ENCODE measurements at places on chromosomes 7 and 10. TPM values are rescaled to one million over a fixed set of nuclear protein-coding genes. Genes with fewer than 3 reads are reported as not detected.

The OSBPL3 gene
- total RNA-seq: 11.0 TPM

The PSPH gene
- total RNA-seq: 11.5 TPM

The WDFY4 gene
- total RNA-seq: 8.6 TPM

The ESYT2 gene
- total RNA-seq: 103 TPM

The SLC26A5 gene
- 0.71 TPM for total RNA-seq

The CTTNBP2 gene
- 21.5 TPM for total RNA-seq

The DNAJB12 gene
- total RNA-seq: 50.0 TPM

The ATOH7 gene
- 0.22 TPM for total RNA-seq

The ZNF365 gene
- 0.18 TPM for total RNA-seq

DNA sequence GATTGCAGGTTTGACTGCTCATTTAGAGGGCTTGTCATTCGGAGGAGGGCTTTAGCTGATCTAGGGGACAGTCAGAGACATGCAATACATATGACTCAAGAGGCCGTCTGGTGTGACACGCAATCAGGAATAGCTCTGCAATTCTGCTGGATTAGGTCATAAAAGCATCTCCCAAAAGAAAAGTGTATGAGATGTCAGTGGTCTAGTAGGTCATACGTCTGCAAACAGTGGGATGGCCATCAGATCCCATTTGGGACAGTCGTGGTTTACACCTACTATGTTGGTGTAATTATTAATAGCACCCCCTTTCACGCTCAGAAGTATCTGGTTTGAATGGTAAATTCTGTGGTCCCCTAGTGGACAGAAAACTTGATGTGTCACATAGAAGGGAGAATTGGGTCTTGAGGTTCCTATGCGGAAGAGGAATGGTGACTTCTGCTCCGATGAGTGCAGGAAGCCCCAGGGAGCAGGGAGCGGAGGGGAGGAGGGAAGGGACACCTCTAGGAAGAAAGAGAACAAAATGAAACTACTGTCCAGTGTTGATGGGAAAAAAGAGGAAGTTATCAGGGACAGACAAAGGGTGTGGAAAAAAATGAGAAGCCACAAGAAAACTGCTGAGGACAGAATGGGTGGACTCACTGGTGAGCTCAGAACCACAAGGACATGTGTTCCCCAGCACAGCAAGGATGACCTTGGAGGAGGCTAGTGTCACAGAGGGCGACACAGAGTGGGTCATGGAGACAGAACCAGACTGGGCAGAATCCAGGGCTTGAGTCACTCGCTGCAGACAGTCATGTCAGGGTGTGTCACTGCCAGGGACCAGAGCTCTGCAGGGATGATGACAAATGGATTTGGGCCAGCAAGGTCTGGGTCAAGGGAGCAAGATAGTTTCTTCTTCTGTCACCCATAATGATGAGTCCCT is 59.9 kb downstream of the MAP3K8 start:
- DNase-seq: no peak

DNA sequence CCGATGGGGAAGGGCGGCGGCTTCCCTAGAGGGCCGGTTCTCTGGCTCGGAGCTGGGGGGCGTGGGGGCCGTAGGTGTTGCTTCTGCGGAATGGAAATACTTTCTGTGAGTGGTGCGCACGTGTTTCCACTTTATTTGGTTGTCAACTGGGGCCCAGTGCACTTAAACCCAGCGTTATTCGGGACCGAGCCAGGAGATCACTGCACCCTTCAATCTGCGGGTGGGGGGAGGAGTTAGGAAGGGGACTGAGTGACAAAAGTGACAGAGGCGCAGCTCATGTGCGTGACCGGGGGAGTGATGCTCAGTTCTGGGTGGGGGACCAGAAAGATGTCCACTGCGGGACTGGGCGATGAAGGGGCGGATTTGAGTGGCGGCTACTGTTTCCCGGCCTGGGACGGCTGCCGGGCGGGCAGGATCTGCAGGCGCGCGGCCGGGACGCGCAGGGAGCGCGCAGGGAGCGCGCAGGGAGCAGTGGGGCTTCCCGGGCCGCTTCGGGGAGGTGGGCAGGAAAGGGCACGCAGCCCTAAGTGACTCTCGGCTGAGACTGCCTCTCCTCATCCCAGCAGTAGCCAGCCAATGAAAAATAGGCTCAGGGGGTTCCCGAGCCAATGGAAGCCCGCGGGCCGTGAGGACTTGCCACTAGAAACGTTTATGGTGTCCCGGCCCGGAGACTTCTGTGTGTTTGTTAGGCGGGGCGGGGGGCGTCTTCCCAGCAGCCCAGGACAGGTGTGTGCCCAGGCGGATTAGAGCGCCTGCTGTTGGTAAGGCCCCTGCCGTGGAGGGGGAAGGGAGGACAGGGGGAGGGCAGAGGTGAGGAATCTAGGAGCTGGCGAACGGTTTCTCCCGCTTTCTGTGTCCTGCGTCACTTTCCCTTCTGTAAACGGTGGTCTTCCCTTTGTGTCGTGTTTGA is 54.3 kb upstream of the KDM7A start:
- DNase-seq: no peak

DNA sequence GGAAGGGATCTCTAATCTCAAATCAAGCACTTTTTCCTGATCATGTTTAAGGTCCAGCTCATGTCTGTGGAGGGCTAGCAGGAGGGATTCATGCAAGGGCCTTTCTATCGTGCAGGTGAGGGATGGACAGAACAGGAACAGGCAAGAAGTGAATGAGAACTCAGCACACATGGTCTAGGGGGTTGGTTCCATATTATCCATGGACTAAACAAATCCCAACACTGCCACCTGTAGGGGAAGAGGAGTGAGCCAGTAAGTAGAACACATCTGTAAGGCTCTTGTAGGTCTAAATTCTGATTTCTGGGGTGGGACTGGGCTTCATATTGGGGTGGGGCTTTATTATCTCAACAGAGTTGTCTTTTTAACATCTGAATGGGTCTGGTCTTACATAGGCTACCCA is 138.0 kb upstream of the TARP start:
- DNase-seq: no peak

GRCh38 chr7:49564379-49564714 is 209.1 kb upstream of the VWC2 start:
- no peak for DNase-seq

- DNase-seq: no peak
Measured at GRCh38 chr10:48199580-48200377, 74.7 kb downstream of the FRMPD2 start.

- DNase-seq: no peak
Measured at GRCh38 chr10:85859859-85860258, 506.7 kb downstream of the GRID1 start.

DNA sequence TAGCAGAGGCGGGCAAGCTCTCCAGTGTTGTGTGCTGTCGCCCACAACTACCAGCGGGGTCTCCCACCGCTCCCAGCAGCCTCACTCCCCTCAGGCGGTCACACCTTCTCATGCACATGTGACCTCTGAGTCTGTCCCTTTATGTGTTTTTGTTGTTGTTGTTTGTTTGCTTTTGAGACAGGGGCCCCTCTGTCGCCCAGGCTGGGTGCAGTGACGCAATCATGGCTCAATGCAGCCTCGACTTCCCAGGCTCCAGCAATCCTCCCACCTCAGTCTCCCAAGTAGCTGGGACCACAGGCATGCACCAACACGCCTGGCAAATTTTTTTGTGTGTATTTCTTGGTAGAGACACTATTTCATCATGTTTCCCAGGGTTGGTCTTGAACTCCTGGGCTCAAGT is 1.5 kb downstream of the CPSF4 start:
- DNase-seq: no peak

- DNase-seq: no peak
Measured at GRCh38 chr7:1738511-1738910, 68.4 kb downstream of the ELFN1 start.

DNA sequence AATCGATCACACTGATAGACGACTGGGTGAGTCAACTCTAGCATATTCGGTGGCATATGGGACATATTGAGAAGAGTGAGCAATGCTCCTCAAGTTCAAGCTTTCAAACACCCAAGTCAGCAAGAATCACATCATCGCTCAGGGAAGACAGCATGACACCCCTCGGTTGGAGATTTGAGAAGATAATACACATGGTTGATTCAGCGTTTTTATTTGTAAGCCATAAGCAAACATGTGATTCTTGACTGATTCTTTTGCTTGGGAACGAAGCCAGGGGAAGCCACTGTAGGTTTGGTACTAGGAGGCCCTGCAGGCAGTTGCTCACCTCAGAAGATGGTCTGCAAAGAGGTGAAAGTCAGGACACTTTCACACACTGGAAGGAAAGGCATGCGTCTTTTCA is 12.6 kb downstream of the UCMA start:
- DNase-seq: no peak

- no peak for DNase-seq
Measured at GRCh38 chr10:86230557-86231180, 135.9 kb downstream of the GRID1 start.

- no peak for DNase-seq
Measured at GRCh38 chr10:118106426-118106825, 59.7 kb upstream of the RAB11FIP2 start.

GRCh38 chr10:106107706-106108105 is 1056.8 kb downstream of the SORCS1 start:
- DNase-seq: no peak

- no peak for DNase-seq
Measured at GRCh38 chr7:79159040-79159664, 294.3 kb downstream of the MAGI2 start.

DNA sequence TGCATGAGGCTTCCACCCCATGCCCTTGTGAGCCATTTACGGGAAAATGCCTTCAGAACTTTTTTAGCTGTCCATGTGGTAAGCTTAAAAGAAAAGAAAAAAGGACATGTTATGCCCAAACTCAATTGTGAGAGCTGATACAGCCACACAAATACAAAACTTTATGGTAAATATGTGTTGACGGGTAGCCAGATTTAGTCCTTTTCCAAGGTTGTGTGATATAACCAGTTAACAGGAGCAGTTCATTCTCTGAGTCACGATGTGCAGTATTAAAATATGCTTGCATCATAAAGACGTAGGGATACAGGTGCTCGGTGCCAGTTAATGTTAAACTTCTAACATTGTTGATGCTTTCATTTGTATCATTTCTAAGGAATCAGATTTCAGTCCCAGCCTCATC is 350.4 kb downstream of the DNAJB6 start:
- no peak for DNase-seq

DNA sequence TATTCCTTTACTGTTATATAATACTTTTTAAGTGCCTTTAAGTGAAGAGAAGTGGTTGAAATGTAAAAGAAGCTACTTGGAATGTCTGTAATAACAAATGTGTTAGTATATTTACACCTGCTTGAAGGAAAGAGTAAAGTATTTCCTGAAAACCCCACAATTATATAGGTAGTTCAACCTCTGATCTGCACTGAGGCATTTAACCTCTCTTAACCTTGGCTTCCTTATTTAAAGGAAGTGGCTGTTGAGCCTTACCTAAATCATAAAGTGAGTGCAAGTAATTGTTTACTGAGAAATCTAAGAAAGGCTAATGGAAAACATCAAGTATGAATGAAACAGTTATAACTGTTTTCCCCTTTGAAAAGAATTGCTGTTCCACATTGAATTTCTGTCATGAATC is 294.5 kb downstream of the ADK start:
- no peak for DNase-seq

DNA sequence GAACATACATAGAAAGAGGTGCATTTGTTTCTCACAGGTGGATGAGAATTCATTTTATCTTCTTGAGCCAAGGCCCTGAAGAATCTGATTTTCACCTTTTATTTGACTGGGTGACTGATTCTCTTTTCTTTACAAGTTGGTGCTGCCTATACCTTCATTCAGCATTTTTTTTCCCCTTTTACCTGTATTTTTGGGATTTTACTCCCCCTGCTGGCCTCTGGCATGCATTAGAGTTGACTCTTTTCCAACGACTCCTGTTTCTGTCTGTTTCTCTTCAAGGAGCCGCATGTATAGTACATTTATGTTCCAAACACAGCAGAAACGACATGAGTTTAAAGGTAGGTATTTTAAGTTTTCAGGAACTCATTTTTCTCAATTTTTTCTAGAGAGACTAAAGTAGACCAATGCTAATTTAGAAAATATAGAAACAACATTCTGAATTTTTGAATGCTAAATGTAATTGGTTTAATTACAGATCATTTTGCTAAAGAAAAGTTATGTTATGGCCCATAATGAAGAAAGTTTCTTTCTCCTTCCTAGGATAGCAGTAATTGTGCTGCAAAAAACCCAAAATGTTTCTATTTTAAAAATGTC is 149.8 kb upstream of the HDAC9 start:
- DNase-seq: no peak

- DNase-seq: no peak
Measured at GRCh38 chr10:24215196-24215595, 6.3 kb downstream of the KIAA1217 start.

GRCh38 chr10:80281292-80281691 is 8.2 kb downstream of the MAT1A start:
- no peak for DNase-seq

DNA sequence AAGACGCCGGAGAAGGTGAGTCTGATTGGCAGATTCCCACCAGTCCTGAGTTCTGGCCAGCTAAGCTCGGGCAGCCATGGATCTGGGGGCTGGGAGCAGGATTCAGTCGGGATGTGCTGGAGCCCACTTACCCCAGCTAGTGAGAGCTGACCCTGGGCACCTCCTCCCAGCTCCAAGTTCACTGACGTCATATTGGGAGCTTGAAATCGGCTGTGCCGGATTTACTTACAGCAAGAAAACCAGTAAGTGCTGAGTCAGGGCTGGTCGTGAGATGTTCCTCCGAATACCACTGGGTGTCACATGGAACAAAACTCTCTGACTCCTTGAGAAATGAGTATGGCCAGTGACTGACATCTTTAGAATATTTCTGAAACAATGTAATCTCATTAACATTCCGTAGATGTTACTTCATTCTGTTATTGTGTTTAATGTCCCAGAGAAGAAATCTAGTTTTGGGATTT is 621.2 kb downstream of the SDK1 start:
- no peak for DNase-seq

DNA sequence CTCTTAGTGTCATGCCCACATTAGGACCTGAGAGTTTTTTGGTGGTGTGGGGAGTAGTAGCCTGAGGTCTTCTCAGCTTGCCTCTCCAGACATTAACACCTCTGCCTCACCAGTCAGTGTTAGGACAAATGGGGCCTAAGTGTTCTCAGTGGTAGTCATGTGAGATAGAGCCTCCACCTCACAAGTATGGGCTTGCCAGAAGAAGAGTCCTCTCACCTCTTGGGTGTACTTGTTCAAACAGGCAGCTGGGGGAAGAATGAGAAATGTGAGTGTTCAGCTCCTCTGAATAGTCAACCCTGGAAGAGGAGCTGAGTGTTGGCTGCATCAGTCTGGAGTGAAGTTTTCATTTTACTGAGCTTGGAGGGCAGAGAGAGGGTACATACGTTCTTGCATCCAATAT is 464.6 kb downstream of the POM121L12 start:
- no peak for DNase-seq

DNA sequence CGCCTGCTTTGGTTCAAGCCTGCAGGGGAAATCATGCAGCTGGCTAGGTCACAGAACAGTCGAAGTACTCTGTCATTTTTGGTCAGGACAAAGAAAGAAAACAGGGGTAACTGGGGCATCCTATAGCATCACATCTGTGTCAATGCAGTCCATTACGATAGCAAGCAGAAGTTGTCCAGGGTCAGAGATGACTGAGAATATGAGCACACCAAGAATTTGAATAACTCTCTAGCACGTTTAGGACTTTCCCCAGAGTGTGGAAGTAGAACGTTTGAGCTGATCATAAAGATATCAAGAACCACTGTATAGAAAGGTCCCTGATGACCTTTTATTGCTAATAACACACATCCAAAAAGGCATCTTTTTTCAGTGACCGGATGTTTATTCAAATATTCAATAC is 12.7 kb upstream of the HECW1 start:
- no peak for DNase-seq
